CD4-positive, alpha-beta T cell treated with Interleukin-4 for 1 hour (primary cell): ENCODE measurements at places on chromosomes 5 and 9.
A peak's percentile ranks its signal among the peaks of the same experiment; 100 is the strongest.

- no peak for DNase-seq
These were observed 6.9 kb downstream of the FNBP1 start for GRCh38 chr9:130036099-130036498.

GRCh38 chr5:126454081-126454480, 30.9 kb downstream of the GRAMD2B start:
- DNase-seq, result no peak

- DNase-seq, result no peak
These were observed 487.7 kb downstream of the MAT2B start for GRCh38 chr5:163993126-163993525.

- no peak for DNase-seq
These were observed 32.8 kb upstream of the TGFBI start for GRCh38 chr5:135995976-135996375.

GRCh38 chr5:177478711-177479646, 5.5 kb upstream of the DBN1 start:
- DNase-seq, result peak; percentile 57

DNA sequence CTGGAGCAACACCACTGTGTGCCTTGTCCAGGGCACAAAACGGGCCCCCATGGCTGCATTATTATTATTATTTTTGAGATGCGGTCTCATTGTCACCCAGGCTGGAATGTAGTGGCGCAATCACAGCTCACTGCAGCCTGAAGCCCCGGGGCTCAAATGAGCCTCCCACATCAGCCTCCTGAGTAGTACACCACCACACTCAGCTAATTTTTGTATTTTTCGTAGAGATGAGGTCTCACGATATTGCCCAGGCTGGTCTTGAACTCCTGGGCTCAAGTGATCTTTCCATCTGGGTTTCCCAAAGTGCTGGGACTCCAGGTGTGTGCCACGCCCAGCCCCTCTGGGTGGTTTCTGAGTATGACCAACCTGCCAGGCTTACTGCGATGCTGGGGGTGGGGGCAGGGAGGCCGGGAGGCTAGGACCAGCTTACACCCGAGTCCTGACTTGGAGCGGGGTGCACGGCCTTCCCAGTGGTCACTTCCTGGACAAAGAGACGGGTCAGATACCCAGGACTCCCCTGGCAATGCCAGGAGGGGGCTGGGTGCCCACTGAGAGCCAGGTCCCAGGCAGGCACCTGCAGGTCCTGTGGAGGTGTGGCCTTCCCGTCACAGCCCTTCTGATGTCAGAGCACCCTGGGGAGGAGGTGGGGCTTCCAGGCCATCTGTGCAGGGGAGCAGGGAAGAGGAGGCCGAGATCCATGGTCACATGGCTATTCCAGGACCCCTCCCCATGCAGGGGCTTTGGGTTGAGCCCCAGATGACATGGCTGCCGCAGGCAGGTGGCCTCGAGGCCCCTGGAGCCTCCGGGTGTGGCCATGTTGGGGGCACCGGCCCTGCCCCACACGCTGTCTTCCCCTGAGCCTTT, 8.3 kb upstream of the NRARP start:
- no peak for DNase-seq

- no peak for DNase-seq
These were observed 32.4 kb downstream of the PCDHGC5 start for GRCh38 chr5:141521244-141521781.

GRCh38 chr9:27817747-27818146, 244.5 kb upstream of the C9orf72 start:
- DNase-seq, result no peak

DNA sequence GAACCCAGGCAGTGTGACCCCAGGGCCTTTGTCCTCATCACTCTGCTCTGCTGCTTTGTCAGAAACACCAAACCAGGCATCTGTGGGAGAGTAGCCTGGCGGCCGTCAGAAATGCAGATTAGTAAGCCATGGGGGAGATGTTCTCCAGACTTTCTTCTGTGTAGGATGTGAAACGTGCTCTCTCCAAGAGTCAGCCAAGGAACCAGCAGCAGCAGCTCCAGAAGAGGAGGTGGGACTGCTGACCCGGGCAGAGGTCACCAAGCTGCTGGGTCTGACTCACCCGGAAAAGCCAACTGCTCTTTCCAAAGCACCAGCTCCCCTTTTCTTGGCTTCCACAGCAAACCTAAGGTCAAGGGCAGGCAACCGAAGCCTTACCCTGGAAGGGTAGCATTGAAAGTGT, 14.4 kb upstream of the ABLIM3 start:
- DNase-seq, result no peak

DNA sequence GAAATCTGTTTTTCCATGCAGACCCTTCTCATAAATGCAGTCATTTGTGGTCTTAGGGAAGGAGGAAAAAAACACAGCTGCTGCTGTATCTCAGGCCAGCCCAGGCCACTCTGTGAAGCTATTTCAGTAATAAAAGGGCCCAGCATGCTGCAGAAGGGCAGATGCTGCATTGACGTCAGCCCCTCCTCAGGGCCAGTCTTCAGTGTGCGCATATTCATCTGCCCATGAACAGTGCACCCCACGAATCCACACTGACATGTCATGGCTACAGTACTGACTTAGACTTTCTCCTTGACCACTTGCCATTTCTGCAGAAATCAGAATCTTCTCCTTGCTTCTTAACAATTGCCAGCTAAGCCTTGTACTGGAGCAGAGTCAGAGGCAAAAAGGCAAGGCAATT, 304.7 kb downstream of the GABRG2 start:
- DNase-seq, result no peak

- no peak for DNase-seq
These were observed 607 bp downstream of the SPEF2 start for GRCh38 chr5:35618304-35618636.

DNA sequence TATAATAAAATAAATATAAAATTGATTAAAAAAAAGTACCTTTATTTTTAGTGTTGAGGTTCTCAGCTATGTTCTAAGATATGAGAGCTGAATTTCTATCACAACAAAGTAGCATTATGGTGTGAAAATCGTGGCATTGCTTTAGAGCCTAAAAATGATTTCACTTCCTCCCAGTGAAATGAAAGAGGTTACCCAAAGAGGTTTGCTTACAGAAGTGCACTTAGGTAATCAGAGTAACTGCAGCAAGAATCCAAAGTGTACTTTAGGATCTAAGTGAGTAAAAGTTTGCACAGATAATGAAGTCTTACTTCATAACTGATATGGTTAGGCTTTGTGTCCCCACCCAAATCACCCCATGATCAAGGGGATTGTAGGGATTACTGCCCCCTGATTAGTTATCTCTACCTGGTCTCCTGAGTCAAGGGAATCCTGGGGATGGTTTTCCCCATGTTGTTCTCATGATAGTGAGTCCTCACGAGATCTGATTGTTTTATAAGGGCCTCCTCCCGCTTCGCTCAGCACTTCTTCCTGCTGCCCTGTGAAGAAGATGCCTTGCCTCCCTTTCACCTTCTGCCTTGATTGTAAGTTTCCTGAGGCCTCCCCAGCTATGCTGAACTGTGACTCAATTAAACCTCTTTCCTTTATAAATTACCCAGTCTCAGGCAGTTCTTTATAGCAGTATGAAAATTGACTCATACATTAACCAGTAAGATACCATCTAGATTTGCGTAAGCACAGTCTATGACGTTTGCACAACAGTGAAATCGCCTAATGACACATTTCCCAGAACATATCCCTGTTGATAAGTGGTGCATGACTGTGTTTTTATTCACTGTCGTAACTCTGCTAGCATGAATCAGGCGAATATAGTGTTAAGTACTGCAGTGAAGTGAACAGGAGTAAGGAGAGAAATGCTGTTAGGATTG, 40.3 kb upstream of the LRRC70 start:
- DNase-seq, result peak; percentile 13

- DNase-seq, result no peak
These were observed 191.6 kb downstream of the TENT4A start for GRCh38 chr5:6904860-6905259.

DNA sequence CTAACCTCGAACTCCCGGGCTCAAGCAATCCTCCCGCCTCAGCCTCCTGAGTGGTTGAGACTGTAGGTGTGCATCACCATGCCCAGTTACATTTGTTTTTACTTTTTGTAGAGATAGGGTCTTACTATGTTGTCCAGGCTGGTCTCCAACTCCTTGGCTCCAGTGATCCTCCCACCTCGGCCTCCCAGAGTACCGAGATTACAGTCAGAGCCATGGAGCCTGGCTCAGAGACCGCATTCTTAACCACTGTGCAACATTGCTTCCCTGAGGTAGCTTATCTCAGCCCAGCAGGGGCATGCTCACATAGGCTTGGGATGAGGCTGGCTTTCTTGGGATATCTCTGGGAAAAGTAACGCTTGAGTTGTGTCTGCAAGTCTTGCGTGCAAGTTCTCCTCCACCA, 99.7 kb downstream of the SPRY4 start:
- DNase-seq, result no peak

GRCh38 chr5:142322747-142323479, 1.9 kb downstream of the SPRY4 start:
- no peak for DNase-seq

- no peak for DNase-seq
These were observed 249.4 kb upstream of the TRIM32 start for GRCh38 chr9:116437411-116438370.

GRCh38 chr5:95080441-95080840, 204.5 kb downstream of the MCTP1 start:
- DNase-seq, result no peak

DNA sequence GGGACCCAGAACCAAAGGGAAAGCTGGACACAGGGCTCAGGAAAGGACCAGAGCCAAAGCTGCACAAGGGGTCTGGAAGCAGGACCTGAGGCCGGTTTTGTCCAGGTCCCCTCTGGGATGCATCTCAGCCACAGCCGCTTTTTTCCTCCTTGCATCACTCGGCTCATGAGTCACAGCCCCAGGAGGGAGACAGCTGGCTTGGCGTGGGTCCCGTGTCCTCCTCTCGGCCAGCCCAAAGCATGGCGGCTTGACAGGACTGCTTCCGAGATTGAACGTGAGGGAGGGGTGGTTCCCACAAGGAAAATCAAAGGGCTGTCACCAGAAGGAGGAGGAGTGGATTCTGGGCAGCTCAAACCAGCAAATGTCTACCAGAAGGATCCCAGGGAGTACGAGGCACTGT, 56.7 kb upstream of the CPLX2 start:
- DNase-seq, result no peak
